Esophagus muscularis mucosa (tissue), 4 donors: ENCODE measurements at places on chromosomes 12 and 14. TPM values are rescaled to one million over a fixed set of nuclear protein-coding genes. Genes with fewer than 3 reads are reported as not detected.

The OR6C2 gene
- not detected for total RNA-seq

The TAS2R14 gene
- total RNA-seq: 3.3 TPM

The CCDC85C gene
- 37.3 TPM for total RNA-seq

The PIWIL1 gene
- not detected for total RNA-seq

The CHMP4A gene
- 75.4 TPM for total RNA-seq

The TEAD4 gene
- 22.4 TPM for total RNA-seq

The STXBP6 gene
- total RNA-seq: 47.3 TPM

The SOAT2 gene
- total RNA-seq: not detected

The GUCY2C gene
- total RNA-seq: not detected

The STRAP gene
- 73.4 TPM for total RNA-seq

The VRK1 gene
- 17.9 TPM for total RNA-seq

The ALDH2 gene
- total RNA-seq: 195 TPM

The REP15 gene
- total RNA-seq: 2.5 TPM

The PRB4 gene
- not detected for total RNA-seq

The CIDEB gene
- total RNA-seq: 6.6 TPM

The RNU4-1 gene
- under 0.01 TPM for total RNA-seq

The NELL2 gene
- 0.42 TPM for total RNA-seq

The NKX2-1 gene
- total RNA-seq: not detected

The INHBC gene
- total RNA-seq: not detected

The TDRD9 gene
- total RNA-seq: 2.3 TPM

The MGST1 gene
- total RNA-seq: 65.9 TPM

The CFAP251 gene
- total RNA-seq: 0.92 TPM

The IGF1 gene
- total RNA-seq: 41.8 TPM

The VDR gene
- total RNA-seq: 1.7 TPM

The OR4E2 gene
- not detected for total RNA-seq

The IL23A gene
- total RNA-seq: not detected

The TAS2R31 gene
- 1.1 TPM for total RNA-seq

The DDN gene
- not detected for total RNA-seq

The SSPN gene
- 61.9 TPM for total RNA-seq

The GZMH gene
- 0.50 TPM for total RNA-seq

The KLRB1 gene
- not detected for total RNA-seq

The GPR84 gene
- total RNA-seq: not detected

The DCN gene
- total RNA-seq: 1,968 TPM

The MYO1A gene
- 0.06 TPM for total RNA-seq

The SYCP3 gene
- not detected for total RNA-seq

The LMNTD1 gene
- total RNA-seq: 0.75 TPM

The GPR162 gene
- 9.9 TPM for total RNA-seq

The RBMS2 gene
- 48.5 TPM for total RNA-seq

The LRRC43 gene
- total RNA-seq: 2.5 TPM

The SLC4A8 gene
- 0.46 TPM for total RNA-seq
